NCI-H82 (cell line): ENCODE measurements at places on chromosomes 4 and X.

DNA sequence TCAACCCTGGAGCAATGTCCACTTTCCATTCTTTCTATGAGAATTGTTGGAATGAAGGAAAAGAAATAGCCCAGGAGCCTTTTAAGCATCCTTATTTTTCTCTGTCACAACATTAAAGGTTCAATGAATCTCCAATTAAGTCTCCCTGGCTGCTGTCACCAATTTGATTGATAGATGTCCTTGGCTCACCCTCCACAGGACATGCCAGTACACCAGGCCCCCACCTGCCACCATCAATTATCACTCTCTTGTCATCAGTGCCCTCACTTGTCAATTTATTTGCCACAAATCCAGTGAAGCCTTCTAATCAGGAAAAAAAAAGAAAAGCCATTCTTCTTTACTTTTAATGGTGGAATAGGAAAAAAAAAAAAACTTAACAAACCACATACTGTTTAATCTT is 453.6 kb downstream of the CENPC start:
- DNase-seq = peak; percentile 74

GRCh38 chrX:154530286-154530685 is 14.3 kb upstream of the FAM3A start:
- DNase-seq = no peak

GRCh38 chr4:185865901-185866328 is 53.9 kb upstream of the SORBS2 start:
- no peak for DNase-seq

DNA sequence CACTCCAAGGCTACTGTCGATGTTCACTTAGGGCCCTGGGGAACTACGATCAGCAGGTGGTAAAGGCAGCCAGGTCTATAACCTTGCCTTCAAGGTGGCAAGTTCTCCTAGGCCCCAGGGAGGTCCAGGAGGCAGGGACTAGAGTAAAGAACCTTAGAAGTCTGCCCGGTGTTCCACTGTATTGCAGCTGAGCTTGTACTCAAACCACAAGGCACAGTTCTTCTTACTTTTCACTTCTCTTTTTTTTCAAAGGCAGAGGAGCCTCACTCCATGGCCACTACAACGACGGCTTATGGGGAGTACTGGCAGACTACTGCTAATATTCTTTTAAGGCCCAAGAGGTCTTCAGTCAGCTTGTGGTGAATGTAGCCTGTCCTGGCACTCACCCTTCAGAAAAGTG is 78.8 kb upstream of the GPR174 start:
- no peak for DNase-seq

DNA sequence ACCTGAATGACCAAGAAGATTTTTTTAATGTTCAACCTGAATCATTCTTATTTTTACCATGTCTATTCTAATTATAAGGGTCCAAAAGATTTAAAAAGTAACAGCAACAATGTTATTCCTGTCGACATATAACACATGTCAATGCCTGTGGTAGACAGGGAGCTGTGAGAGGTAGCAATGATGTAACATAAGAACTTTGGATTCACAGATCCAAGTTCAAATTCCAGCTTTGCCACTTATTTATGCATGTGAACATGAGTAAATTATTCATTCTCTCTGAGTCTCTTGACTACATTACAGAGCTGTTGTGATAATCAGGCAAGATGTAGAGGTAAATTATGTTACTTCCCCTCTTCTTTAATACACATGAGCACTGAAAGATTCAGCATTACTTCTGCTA is 54.5 kb downstream of the KLHL8 start:
- DNase-seq = no peak

DNA sequence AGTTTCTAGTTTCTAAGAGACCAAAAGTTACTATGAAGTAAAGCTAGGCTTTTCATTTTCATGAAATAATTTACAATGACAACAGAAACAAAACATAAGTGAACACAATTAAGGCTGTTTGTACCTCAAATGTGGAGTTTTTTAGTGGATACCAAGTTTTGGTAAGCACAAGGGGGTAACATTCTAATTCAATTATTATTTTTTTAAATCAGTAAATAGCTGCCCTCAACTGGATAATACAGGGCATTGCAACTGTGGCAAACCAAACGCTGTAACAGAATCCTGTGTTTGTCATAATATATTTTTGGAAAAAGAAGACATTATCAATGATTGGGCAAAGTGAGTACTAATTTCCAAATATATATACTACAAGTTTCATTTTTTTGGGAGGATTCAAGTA is 150.3 kb downstream of the FBXW7 start:
- peak; percentile 5 for DNase-seq

DNA sequence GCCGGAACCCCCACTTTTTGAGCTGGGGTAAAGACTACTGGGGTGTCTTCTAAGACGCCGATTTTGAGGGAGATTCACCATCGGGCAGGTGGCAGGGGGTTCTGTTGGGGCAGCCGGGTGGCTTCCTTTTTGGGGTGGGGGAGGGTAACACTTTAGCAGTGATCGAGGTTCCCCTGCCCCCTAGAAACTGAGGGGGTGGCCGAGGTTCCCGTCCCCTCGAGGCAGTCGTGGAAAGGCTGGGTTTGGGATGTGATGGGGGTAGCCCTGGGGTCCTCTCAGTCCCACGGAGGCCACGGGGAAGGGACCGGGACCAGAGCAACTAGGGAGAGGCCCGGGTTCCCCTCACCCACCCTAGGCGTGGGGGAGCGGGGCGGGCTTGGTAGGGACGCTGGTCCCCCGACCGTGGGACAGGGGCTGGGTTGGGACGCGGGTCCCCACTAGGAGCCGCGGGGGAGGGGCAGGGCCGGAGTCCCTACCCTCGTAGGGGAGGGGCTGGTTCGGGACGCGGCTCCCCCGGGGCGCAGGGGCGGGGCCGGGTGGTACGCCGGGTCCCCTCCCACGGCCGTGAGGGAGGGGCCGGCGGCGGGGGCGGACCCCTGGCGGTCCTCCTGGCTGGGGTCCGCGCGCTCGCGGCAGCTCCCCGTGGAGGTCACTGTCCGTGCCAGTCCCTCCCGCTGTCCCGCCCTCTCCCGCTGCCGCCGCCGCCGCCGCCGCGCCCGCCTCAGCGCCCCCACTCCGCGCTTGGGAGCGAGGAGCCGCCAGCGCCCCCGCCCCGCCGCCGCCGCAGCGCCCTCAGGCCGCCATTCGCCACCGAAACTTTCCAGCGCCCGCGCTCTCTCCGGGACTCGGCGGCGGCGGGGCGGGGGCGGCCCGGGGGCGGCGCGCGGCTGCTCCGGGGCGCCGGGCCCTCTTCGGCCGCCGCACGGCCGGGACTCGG is at the start of gene TBL1X:
Gene TBL1X (plus strand): TSS at position 624 of the 937 bp plus-strand sequence. CDS start 188,529 bp downstream, outside the sequence.
- DNase-seq = peak; percentile 75

GRCh38 chr4:70829015-70829414 is 10.7 kb downstream of the GRSF1 start:
- no peak for DNase-seq

- DNase-seq = peak; percentile 2
Measured at GRCh38 chrX:63718010-63718694, 66.9 kb downstream of the ARHGEF9 start.

- DNase-seq = no peak
Measured at GRCh38 chr4:150316332-150317205, 238.3 kb downstream of the DCLK2 start.

GRCh38 chrX:111567542-111568255 is 56.3 kb downstream of the SERTM2 start:
- no peak for DNase-seq

DNA sequence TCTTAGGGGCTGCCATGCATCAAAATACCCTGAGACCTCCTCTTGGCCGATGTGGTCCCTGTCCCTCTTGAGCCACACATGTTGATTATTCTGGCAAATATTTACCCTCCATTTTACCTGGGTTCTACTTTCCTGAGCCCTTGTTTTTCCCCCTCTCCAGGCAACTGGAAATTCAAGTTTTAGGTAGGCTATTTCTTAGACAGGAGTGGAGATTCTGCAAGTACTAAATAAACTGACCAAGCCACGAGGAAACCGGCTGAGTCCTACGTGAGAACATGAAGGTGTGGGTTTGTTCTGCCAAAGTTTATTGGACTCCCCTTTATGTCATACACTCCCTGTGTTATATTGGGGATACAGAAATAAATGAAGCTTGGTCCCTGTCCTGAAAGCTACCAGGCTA is 88.1 kb downstream of the RTL5 start:
- no peak for DNase-seq

GRCh38 chr4:6262847-6263487 is 6.7 kb upstream of the WFS1 start:
- no peak for DNase-seq

DNA sequence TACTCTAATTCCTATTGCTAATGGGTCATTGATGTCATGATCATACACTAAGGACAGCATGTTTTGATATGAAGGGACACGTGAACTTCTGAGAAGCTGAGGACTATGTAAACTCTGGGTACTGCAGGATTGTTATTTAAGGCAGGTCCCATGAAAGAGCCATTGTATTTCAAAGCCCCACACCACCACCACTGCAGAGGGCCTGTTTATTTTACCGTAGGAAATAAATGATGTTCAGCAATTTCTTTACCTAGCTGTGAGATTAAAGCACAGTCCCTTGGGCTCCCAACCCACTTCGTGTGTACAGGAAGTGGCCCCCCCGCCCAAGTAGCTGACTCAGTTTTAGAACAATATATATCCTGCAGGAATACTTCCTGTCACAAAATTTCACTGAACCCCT is 89.8 kb upstream of the ACSL4 start:
- no peak for DNase-seq

GRCh38 chr4:78510681-78511080 is 40.9 kb upstream of the ANXA3 start:
- no peak for DNase-seq

DNA sequence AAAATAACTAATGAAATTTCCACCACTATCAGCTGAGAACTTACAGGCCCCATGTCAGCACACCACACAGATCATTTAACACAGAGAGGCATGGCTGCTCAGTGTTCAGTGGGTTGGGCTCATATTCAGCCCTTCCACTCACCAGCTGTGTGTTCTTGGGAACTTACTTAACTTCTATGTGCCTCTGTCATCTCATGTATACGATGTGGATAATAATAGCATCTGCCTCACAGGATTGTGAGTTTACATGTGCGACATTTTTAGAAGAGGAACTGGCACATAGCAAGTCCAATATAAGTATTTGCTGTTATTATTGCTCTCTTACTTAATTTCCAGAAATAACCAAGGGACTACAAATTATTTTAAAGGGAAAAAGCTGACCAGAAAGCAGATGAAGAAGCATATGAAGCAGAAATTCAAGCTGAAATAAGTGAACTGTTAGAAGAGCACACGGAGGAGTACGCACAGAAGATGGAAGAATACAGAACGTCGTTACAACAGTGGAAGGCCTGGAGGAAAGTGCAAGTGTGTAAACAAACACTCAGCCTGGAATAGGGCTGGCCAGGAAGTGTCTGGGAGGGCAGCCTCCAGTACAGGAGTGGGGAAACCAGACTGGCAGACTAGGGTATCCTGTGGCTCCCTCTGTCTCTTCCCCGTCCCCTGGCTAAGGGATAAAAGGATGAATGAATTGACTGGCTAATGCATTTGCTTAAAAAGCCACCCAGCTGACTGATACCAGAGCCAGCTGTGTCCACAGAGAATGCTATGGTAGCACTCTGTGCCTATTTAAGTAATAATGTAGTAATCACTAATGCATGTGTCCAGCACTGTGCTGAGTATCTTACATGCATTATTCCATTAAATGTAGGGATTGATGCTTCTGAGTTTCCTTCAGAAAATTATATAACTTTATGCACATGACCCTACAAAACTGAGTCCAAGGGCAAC is 67.1 kb downstream of the CC2D2A start:
- no peak for DNase-seq

GRCh38 chr4:19580095-19580494 is 671.6 kb upstream of the SLIT2 start:
- DNase-seq = no peak

GRCh38 chr4:6768539-6768905 is 14.0 kb upstream of the KIAA0232 start:
- no peak for DNase-seq

GRCh38 chrX:33989936-33990335 is 142.2 kb downstream of the FAM47A start:
- DNase-seq = no peak

DNA sequence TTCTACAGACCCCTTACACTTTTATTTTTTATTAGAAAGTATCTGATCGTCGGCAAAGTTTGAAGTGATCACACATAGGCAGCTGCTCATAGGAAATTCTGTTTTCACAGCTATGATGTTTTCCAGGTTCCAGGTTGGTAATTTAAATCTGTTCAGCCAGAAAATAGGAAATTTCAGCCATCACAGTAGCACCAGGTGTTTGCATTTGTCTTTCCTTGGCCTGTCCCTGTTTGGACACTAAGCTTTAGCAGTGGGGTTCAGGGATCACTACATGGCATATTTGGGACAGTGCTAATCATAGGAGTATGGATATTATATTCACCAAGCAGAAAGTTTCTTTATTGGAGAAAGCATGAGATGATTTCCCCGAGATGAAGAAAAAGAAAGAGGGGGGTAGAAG is 92.9 kb downstream of the ANK2 start:
- DNase-seq = no peak

DNA sequence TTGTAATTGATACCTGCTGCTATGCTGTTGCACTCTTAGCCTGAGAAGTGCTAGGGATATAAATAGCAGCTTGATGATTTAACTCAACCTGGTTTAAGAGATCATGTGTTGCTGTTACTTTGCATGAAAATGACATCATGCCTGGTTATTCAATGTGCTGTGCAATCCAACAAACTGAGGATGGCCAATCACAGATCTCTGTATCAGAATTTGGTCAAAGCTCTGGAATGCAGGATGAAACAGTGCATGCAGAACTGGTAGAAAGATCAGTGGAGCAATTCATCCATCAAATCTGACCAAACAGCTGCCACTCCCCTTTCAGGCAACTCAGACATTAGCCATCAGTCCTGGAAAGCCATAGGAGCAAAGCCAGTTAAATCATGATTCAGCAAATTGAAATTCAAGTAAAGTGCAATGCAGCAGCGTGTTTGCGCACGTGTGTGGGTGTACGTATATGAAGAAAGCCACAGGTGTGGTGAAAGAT is 160.3 kb upstream of the RASGEF1B start:
- peak; percentile 36 for DNase-seq

DNA sequence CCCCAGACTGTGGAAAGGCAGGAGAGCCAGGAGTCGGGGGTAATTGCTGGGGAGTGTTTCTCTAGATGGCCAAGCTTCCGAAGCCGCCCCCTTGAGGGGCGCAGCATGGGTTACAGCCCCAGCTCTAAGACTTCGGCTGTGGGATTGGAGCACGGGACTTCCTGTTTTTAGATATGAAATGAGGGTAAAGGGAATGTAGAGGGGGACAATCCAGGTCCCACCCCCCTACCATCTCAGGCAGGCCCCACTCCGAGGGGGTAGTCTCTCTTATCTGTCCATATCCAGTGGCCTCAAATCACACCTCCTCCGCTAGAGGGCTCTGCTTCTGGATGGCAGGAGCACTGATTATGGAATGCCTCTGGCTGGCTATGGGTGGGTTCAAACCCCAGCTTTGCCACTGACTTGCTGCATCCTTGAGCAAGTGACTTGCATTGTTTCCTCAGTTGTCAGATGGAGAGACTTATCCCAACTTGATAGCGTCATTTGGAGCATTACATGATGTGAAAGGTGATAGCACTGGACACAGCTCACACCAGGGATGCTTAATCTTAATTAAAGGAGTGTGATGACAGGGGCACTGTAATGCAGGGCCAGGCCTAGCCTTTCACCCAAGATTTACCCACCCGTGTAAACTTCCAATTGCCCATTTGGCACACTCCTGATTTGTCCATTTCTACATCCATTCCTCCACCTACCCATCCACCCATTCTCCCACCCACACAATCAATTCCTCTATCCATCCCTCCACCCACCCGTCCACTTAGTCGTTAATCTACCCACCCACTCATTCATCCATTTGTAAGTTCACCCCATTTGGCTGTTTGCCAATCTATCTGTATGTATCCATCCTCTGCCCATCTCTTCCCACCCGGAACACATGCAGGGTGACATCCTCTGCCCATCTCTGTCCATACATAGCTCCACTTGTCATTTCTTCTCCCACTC is 848 bp upstream of the KCND1 start:
- DNase-seq = peak; percentile 76
